Esophagus squamous epithelium (tissue), 5 donors: ENCODE measurements at places on chromosomes 7 and 10.

DNA sequence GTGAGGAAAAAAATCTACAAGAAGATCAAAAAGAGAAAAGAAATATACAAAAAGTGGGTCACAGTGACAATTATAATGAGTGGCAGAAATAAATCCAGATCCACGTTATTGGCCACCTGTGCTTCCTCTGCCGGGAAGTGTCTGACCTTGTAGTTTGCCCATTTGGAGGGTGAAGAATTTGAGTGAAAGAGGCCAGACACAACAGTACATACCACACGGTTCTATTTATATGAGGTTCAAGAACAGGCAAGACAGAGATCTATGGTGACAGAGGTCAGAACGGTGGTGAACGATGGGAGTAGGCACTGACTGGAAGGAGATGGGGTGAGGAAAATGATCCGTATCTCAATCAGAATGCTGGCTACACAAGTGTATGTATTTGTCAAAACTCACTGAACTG, 17.1 kb downstream of the PARP12 start:
- DNase-seq, result no peak

DNA sequence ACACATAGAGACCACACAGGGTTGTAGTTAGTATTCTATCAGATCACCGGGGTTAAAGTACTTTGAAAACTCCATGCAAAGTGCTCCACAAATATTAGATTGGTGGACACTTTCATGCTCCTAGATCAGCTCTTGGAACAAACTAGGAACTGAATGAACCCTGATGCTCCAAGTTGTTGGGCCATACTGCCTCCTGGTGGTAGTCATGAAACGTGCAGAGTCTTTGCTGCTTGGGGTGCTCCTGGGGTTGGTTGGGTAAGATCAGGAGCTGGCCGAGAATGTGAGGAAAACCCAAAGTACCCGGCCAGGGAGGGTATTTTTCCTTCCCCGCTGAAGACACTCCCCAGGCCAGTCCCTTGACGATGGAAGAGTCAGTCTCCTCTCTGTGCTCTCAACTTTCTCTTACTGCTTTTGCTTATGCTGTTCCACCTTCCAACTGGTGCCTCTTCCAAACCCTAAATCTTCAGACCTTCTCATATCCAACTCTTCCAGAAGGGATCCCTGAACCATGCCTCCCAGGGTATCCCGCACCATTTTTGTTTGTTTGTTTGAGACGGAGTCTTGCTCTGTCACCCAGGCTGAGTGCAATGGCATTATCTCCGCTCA, 918 bp upstream of the RPEL1 start:
- no peak for DNase-seq

DNA sequence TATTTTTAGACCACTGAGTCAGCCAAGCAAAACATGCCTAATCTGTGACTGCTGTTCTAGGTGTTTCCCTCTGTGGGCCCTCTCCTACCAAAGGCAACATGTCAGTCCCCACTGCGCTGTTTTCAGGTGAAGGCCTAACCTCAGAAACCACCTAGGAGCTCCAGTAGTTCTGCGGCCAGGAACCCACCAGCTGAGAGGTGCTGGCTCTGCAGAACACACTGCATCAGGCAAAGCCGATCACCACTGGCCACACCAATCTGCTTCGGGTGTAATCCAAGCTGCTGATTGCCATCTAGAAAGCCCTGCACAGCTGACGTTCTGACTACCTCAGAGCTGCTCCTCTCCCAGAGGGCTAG, 14.9 kb downstream of the CAMK2G start:
- no peak for DNase-seq

DNA sequence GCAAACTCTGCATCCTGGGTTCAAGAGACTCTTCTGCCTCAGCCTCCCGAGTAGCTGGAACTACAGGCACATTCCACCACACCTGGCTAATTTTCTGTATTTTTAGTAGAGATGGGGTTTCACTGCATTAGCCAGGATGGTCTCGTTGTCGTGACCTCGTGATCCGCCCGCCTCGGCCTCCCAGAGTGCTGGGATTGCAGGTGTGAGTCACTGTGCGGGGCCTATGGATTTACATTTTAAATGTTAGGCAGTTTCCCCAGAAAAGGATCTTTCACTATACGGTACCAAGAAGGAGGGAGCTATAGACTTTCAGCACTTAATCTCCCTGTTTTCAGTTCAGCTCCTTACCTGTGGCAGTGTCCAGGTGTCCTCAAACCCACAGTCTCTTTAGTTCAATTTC, 50.8 kb downstream of the SIRT1 start:
- no peak for DNase-seq

- no peak for DNase-seq
Measured at GRCh38 chr10:119501690-119502089, 40.8 kb downstream of the RGS10 start.

DNA sequence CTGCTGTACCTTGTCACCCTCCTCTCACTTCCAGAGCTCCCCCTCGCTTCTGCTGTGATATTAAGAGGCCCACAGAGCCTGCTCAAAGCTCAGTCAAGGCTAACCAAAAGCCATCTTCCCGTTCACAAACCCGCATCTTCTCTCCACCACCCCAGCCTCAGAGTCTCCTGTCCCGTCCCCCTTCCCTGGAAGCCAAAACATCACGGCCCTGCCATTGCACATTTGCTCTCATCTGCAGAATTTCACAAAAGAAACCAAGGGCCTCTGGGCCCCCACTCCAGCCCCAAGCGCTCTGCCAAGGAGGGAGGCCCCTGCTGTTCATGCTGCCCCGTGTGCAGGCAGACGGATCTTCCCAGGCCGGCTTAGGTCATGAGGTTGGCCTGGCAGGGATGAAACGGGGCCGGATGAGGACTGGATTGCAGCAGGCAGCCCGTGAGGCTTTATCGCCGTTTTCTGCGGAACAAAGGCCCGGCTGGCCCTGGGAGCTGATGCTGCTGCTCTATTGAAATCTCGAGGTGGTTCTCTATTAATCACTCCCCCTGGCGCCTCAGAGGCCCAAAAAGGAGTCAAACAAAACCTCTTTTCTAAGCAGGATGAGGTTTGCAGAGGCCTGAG, 31.6 kb upstream of the FOXK1 start:
- DNase-seq, result no peak

- DNase-seq, result no peak
Measured at GRCh38 chr10:121440461-121440860, 157.8 kb downstream of the FGFR2 start.

- no peak for DNase-seq
Measured at GRCh38 chr10:72079356-72079755, 9.0 kb downstream of the SPOCK2 start.

DNA sequence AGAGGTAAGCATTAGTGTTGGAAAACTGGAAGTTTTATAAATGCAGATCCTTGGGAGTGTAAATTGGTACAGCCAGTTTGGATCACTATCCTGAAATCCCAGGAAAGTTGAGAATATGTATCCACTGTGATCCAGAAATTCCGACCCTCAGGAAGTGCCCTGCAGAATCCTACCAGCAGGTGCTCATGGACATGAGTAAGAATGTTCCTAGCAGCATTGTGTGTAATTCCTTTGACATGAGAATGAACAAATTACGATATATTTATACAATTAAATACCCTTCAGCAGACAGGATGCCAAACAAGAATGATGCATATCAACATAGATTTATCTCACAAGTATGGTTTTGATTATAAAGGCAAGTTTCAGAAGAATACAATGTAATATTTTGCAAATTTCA, 181.6 kb downstream of the XPNPEP1 start:
- no peak for DNase-seq

DNA sequence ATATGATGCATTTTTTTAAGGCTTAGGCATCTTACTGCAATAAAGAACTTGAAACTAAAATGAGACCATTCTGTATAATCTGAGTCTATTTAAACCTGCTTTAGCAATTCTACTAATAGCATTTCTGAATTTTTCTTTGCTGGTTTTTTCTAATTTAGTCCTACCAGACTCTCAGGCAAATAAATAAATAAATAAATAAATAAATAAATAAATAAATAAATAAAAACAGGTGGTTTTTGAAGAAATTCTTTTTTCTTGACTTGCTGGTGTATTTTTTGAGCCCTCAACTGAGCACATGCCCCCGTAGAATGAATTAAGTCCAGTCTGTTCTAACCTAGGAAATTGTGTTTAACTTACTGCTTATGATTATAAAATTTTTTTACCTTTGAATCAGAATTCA, 134.7 kb upstream of the FOXP2 start:
- DNase-seq, result no peak

- no peak for DNase-seq
Measured at GRCh38 chr7:142508251-142508650, 241.0 kb upstream of the PRSS1 start.

DNA sequence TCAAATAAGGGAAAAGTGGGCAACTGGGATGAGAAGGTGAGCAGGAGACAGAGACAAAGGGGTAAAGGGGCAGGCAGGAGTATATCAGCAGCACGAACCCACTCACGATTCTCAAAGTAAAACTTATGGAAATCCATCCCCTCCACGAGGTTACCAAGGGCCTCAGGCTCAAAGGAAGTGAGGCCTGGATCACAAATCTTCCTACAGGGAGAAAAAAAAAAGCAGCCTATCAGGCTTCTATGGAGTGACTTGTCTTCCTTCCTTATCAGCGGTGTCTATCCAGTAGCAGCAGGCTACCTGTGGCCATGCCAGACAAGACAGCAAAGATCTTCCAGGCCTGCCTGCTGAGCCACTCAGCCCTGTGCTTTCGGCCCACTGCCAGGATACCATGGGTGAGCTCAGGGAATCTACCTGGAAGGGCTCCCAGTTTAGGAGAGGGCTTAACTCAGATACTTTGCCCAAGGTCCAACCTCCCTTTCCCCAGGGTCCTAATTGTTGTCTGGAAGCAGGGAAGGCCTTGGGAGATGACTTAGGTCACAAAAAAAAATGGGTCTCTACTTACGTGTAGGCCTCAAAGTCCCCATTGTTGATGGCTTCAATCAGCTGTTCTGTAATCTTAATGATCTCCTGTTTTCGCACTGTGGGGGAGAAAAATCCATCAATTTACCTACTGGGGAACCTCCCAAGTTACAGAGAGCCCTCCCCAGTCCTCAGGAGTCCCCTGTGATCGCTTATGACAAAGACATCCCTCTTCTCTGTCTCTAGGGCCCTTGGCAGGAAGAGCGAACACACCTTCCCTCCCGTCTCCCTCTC, 5.7 kb upstream of the NDST2 start:
- no peak for DNase-seq

GRCh38 chr7:143405173-143406001, 3.3 kb downstream of the EPHA1 start:
- DNase-seq, result no peak

- DNase-seq, result no peak
Measured at GRCh38 chr7:128235471-128235870, 5.6 kb upstream of the LEP start.

DNA sequence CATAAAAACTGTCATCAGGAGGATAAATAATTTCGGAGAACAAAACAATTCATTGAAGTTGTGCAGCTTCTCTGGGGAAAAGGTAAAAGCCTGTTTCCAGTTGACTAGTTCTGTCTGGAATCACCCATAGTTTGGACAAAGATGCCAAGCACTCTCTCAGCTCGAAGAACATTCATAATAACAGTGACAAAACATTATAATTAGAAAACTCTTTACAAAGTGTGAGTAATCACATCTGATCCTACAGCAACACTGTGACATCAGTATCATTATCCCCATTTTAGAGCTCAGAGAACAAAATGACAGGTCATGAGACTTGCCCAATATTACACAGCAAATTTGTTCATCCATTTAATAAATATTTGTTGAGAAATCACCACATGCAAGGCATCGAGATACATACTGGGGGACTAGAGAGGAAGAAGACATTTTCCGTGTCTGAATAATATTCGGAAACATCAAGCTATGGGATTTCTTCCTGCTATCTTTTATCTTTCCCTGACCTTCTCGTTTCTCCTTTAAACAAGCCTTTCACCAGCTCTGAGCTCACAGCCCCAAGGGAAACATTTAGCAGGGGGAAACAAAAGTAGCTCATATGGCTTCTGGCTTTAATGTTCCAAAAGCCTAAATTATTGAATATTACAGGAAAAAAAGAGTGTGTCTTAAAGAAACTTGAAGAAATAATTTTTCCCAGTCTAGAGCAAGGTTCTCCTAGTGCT, 123.3 kb upstream of the GHITM start:
- no peak for DNase-seq

DNA sequence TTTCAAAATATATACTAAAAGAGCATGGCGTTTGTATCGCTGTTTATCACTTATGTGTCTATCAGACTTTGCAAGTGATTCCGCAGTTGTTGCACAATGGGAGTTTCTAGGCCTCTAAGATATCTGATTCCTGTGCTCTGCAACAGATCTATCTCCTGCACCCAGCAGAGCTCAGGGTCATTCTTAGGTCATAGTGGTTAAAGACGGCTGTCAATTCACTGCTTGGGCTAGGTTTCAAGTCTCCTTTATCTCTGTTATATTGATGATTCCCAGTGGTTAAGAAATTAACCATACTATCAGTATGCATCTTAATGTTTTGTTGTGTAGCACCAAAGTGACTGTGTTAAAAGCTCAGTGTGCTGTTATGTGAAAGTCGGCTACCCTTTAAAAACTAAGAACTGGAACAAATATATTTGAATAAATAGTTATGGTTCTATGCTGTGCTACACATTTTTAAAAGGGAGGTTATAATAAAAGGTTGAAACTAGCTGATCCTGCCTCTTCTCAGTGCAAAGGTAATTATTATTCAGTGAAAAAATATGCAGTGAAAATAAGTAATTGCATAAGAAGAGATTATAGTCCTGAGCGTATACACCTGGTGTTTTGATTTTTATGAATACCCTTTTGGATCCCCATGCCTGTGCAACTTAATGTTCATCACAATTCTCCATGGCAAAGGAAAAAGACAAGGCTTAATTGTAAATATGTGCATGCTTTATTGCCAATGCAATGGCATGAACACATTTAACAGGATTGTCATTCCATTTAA, 24.0 kb downstream of the HOXA1 start:
- DNase-seq, result no peak

- DNase-seq, result no peak
Measured at GRCh38 chr7:37633048-37633447, 50.5 kb upstream of the GPR141 start.

DNA sequence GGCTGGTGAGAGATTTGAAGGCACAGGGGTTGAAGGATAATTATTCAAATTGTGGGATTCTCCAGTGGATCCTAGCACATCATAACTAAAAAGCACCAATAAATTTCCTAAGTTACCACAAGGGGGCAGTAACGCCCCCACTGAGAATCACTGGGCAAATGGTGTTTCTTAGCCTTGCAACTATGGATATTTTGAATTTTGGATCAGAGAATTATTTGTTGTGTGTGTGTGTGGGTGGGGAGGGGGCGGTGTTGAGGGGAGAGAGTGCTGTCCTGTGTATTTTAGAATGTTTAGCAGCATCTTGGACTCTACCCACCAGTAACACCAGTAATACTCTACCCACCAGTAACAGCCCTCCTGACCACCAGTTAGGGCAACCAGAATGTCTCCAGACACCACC, 63.3 kb upstream of the PRKG1 start:
- DNase-seq, result no peak

DNA sequence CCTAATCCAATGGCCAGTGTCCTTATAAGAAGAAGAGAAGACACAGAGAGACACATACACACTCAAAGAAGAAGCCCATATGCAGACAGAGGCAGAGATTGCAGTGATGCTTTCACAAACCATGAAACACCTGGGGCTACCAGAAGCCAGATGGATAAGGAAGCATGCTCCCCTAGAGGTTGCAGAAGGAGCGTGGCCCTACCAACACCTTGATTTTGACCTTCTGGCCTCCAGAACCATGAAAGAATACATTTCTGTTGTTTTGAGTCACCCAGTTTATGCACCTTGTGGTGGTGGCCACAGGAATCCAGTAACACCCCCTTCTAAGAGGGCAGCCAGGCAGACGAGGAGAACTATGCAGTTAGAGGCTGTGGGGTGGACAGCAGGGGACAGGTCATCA, 43.5 kb downstream of the AOC1 start:
- no peak for DNase-seq
